ENCODE measurements at places on chromosomes 3 and 15. TPM values are rescaled to one million over a fixed set of nuclear protein-coding genes. Genes with fewer than 3 reads are reported as not detected.

ALDH1A3 gene
- total RNA-seq = 141 TPM

SLC28A2 gene
- not detected for total RNA-seq

SLC30A4 gene
- 1.8 TPM for total RNA-seq

TNNC1 gene
- not detected for total RNA-seq

VEPH1 gene
- 87.1 TPM for total RNA-seq

THSD4 gene
- 3.4 TPM for total RNA-seq

ALDH1L1 gene
- 0.11 TPM for total RNA-seq

GUCA1C gene
- not detected for total RNA-seq
